ENCODE measurements at places on chromosomes 16 and 17. TPM values are rescaled to one million over a fixed set of nuclear protein-coding genes. Genes with fewer than 3 reads are reported as not detected.

CD300H gene
- polyA plus RNA-seq: not detected

ANKS4B gene
- 0.05 TPM for polyA plus RNA-seq

SHISA6 gene
- 3.1 TPM for polyA plus RNA-seq

TMEM235 gene
- 0.05 TPM for polyA plus RNA-seq

CIITA gene
- polyA plus RNA-seq: 0.17 TPM

TMEM88 gene
- polyA plus RNA-seq: 8.8 TPM

TEX19 gene
- 0.46 TPM for polyA plus RNA-seq

PIMREG gene
- polyA plus RNA-seq: 126 TPM

SLC35G6 gene
- 0.05 TPM for polyA plus RNA-seq

DCTPP1 gene
- 103 TPM for polyA plus RNA-seq

CCL3 gene
- not detected for polyA plus RNA-seq

CACNG4 gene
- polyA plus RNA-seq: 3.6 TPM

GAA gene
- polyA plus RNA-seq: 14.8 TPM
